T-helper 2 cell (primary cell): ENCODE measurements at places on chromosomes 7 and 10.

DNA sequence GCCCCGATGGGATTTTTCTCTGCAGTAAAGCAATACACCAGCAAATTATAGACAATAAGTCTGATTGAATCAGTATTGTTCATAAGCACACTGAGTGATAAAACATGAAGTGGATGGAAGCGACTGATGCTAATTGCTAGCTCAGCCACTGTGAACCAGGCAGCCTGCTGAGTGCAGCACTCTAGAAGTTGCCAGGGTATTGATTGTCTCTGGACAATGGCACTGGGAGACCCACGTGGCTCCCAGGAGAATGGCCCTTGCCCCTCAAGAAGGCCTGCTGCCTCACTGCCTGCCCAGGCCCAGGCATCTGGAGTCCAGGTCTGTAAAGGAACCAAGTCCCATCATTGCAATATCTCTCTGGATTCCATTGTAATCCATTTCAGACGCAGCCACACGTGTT is 80.4 kb upstream of the TCERG1L start:
- no peak for DNase-seq

DNA sequence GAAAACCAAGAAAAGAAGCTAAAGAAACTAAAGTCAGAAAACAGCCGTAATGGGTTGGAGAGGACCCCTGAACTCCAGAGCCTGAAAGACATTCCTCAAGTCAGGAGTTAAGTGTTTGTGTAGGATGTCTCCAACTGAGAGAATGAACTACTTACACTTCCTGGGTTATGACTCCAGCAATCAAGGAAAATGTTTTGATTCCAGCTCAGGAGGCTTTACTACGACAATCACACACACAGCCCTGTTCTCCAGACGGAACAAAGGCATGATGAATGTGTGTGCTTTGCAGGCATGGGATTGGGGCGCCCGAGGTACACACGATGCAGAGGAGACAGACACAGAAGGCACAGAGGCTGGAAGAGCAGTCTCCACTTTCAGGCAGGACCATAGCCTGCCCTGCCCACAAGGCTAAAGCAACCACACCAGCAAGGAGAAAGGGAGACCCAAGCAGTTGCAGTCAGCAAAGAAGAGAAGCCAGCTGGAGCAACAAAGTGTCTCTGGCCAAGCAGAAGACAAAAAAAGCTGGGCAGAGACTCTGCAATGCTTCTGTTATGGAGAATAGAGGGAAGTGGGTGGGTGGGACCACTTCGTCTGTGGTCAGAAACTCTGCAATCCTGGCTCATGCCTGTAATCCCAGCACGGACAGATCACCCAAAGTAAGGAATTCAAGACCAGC is 89.1 kb downstream of the GRB10 start:
- no peak for DNase-seq

- DNase-seq, result no peak
Measured at GRCh38 chr10:103915796-103916195, 2.2 kb downstream of the STN1 start.

DNA sequence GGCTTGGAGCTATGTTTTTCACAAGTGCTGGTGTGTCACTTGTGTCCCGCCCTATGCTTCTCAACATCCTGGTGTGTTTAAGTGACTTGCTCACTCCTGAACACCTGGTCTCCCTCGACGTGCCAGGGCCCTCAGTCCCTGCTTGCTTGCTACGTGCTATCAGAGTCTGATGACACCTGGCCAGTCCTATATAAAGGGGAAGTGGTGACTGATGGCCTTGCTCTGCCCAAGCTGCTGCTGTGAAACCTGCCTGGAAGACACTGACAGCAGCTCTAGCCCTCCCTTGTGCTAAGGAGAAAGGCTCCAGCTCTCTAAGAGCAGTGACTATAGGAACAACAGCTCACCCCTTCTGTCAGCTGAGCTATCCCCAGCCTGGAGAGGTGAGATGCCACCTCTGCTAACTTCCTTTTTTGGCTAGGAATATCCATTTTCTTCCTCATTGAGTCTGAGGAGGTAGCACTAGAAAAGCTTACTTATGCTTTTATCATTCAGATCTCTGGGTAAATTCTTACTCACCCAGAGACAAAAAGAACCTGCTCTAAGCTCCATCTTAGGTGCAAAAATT is 77.2 kb upstream of the PLXNA4 start:
- DNase-seq, result no peak

DNA sequence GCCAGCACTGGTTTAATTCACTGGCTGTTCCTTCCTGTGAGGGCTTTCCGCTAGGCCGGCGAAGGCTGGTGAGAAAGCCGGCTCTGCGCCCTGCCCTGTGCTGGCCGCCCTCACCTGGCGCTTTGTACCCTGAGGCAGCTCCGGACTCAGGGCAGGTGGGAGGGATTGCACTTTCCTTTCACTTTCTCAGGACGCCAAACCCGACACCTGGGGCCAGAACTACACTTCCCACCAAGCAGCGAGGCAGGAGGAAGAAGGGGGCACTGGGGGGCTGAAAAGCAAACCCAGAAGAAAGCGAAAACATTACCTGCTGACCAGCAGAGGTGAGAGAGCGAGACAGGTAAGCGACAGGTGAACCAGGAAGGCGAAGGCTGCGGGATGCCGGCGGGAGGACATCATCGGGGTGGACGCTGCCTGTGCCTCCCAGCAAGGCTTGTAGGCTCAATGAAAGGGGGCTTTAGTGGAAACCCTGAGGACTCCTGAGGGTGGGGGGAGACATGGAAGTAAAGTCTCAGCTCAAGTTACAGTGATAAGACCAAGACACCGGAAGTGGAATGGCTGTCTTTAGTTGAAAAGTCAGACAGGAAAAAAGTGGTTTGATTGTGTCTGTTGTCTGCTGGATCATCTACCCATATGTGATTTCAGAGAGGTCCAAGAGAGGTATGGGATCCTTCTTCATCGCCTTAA is at the start of gene RAB19:
Gene RAB19, plus strand, starts transcription at position 181 of the 687 bp plus-strand sequence. CDS start 3,589 bp downstream, outside the sequence.
- DNase-seq, result peak; percentile 78

DNA sequence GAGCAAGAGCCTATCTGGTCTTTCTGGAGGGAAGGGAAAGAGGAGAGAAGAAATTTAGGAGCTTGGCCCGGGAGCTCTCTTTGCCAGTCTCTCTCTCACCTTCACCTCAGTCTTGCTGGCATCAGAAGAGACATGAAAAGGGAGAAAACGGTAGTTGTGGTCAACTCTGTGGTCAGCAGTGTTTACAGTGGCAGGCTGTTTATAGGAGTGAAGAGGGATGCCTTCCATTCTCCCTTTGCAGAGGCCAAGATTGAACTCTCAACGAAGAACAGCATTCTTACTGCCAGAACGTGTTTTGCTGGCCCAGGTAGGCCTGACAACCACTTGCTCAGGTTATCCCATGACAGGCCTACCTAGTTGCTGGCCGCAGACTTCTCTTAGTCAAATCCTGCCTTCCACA is 133.3 kb downstream of the CCDC3 start:
- DNase-seq, result no peak

- no peak for DNase-seq
Measured at GRCh38 chr10:50613150-50613549, 10.6 kb downstream of the SGMS1 start.

DNA sequence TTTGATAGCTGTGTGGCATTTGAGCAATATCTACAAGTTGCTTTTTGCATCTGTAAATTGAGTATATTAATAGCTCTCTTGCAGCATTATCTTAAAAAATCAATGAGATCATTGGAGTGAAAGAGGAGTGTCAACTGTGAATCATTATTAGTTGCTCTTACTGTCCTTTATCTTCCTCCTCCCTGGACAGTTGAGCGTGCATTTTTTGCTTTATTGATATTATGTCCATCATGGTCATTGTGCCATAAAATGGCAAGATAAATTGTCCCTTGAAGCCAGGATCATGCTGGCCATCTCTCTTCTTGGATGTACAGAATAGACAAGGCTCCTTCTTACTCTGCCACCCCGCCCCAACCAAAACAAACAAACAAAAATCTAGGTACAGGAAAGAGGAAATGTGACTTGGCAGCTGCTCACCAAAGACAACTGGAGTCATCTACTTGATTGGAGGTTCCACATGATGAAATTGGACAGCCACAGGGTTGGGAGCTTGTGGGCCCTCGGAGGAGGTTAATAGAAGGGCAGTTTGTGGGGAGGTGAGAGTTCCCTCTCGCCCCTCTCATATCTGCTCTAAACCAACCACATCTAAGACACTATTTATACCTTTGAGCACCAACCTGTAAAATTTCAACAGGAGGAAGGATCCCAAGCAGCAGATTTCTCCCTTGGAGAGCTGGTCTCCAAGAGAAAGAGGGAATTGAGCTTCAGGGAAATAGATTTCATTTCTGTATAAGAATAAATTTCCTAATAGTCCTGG is 252.7 kb downstream of the SKIDA1 start:
- no peak for DNase-seq

DNA sequence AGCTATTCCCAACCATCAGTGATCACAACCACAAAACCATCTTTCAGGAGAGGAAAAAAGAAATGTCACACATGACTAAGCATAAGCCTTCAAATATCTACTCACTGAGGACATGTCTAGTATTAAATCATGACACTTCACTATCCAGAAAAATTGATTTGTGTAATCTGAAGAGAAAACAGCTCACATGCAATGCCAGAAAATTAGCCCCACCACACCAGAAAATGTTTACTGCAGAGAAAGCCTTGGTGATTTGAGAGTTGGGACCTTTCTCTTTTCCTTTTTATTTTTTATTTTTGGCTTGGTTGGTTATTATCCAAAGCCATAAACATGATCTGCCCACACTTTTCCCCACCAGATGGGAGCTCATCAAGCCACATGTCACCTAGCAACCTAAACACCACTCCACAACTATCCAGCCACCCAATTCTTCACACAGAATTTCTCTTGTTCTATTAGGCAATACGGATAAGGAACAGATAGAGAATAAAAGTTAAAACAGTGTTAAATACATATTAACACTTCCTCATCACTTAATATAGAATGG is 3.1 kb downstream of the PARD3 start:
- no peak for DNase-seq

DNA sequence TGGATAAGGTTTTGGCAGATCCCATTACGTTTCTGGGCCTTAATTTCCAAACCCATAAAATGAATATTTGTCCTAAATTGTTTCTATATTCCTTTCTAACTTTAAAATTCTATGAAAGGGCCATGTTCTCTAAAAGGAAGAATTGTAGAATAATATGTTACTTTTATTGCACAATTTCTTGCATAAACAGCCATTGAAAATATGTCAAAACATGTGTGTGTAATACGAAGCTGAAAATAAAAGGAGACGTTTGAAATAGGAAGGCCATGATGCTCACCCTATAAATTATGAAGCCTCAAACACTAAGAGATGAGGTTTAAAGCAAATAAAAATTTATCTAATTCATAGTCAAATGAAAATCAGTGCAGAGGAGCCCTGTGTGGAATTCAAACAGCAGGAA is 145.0 kb upstream of the LRRTM3 start:
- no peak for DNase-seq

- DNase-seq, result no peak
Measured at GRCh38 chr10:115956225-115957011, 316.6 kb downstream of the GFRA1 start.

GRCh38 chr10:114703377-114704107 is 45.5 kb upstream of the ABLIM1 start:
- peak; percentile 23 for DNase-seq

DNA sequence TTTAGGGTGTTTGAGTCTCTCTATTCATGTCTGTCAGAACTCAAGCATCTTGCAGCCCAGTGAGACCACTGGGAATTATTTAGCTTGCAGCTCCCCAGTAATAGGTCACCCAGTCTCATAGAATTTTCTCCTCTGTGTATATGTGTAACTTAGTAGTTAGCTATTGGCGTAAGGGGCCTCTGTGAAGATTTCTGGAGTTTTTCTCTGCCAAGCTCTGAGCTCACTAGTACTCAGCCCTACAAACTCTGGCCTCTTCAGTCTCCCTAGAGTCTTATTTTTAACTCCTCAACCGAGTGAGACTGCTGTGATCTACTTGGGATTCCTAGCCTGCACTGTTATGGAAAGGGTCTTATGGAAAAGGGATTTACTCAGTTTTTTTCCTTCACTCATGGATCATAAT is 90.2 kb downstream of the PPP1R9A start:
- DNase-seq, result no peak
